ENCODE measurements at places on chromosomes 16 and 17.

GRCh38 chr16:56932721-56933619 lies 1.0 kb downstream of the HERPUD1 start:
- DNase-seq = peak; percentile 76

- no peak for DNase-seq
Observed at GRCh38 chr17:74971842-74972106, 785 bp downstream of the HID1 start.

- DNase-seq = no peak
Observed at GRCh38 chr17:29787995-29788394, 142.0 kb downstream of the SSH2 start.

GRCh38 chr16:75746359-75746758 lies 20.1 kb upstream of the CPHXL start:
- DNase-seq = no peak

GRCh38 chr17:64151016-64151368 lies 21.0 kb upstream of the ERN1 start:
- DNase-seq = no peak

DNA sequence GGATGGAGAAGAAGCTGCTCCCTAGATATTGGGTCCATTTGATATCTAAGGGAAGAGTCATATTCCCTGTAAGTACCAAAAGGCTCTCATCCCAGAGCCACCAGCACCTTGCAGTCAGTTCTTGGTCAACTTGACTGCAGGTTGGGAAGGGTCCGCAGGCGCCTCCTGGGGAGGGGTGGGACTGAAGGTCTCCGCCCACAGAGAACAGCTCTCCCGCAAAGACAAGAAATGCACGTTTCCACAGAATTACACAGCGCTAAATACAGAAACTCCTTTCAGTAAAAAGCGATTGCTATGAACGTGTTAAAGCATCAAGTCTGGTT lies 864 bp upstream of the CTCF start:
- no peak for DNase-seq

DNA sequence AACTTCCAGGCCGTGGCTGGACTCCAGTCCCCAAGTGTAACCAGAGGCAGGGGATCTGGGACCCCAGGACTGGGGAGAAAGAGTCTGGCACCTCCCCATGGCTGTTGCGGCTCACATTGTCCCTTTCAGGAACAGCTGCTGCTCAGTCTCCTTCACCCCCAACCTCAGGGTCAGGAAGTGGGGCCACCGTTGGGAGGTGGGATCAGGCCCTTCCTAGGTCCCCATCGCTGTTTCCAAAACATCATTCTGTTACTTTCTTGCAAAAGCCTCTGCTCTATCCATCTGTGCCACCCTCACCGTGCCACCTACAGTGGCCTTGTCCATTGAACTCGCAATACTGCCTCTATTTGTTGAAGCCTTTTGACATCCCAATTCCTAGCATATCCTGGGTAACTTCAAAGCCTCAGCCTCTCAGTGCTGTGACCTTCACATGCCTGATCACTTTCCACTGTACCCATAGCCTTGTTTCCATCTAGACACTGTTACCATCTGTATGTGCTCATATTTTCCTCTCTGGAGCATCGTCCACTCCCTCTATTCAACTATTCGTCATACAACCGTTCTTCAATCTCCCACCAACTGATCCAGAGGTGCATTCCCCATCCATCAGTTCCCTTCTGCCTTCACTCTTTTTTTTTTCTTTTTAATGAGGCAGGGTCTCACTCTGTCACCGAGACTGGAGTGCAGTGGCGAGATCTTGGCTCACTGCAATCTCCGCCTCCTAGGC lies 15.0 kb upstream of the SRCIN1 start:
- DNase-seq = no peak

DNA sequence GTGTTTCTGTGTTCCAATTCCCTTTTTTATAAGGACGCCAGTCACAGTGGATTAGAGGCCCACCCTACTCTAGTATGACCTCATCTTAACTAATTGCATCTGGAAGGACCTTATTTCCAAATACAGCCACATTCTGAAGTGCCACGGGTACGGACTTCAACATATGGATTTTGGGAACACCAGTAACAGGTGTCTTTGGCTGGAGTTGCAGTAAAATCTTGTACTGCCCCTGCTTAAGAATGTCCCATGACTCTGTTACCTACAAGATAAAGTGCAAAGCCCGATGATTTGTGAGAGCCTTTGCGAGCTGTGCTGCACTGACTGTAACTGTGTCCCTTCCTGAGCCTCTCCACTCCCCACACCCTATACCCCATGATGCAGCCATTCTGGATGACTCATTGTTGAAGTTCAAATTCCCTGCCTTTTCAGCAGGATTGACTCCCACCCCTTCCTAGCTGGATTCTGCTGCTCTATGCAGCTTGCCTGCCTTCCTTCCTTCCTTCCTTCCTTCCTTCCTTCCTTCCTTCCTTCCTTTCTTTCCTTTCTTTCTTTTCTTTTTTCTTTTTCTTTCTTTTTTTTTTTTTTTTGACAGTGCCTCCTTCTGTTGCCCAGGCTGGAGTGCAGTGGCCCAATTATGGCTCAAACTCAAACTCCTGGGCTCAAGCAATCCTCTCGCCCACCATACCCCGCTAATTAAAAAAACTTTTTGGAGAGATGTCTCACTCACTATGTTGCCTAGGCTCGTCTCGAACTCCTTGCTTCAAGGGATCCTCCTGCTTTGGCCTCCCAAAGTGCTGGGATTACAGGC lies 2.1 kb downstream of the HCRT start:
- DNase-seq = no peak

DNA sequence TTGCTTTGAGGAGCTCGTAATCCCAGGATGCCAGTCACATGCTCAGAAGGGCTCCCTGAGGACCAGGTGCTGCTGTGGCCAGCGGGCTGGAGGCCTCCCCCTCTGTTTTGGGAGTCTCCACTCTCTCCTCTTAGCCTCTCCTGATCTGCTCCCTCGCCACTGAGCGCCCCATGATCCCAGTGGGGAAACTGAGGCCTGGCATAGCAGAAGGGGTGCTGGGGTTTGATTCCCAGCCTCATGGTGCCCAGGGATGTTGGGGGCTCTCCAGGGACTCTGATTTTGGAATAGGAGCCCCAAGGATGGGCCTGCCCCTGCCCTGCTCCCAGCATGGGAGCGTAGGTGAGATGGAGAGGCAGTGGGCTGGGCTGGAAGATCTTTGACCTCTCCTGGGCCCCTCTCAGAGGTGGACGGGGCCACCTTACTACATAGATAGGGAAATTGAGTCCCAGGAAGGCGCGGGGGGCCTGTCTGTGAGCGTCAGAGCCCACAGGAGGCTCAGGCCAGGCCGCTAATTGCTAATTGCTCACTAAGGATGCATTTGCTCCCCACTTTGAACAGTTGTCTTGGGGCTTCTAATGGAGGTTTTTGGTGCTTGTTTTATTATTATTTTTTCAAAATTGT lies 525 bp upstream of the ADCY7 start:
- DNase-seq = no peak

DNA sequence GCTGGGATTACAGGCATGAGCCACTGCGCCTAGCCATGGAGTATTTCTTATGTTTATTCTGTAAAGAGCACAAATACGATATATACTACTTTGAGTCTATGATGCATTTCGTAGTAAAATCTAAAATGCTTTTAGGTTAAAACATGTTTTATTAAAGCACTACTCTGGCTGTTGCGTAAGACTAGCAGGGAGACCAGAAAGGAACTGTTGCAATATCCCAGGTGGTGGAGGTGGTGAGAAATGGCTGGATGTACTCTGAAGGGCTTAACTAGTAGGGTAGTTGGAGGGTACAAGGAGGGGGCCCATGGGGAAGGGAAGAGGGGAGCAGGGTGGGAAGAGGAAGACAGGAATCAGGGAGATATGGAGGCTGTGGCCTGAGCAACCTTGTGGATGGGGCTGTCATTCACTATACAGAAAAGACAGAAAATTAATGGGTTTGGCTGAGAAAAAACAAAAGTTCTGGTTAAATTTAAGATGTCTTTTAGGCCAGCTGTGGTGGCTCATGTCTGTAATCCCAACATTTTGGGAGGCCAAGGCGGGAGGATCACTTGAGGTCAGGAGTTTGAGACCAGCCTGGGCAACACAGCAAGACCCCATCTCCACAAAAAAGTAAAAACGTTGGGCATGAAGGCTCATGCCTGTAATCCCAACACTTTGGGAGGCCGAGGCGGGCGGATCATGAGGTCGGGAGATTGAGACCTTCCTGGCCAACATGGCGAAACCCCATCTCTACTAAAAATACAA lies 35.8 kb downstream of the ST3GAL2 start:
- DNase-seq = no peak

DNA sequence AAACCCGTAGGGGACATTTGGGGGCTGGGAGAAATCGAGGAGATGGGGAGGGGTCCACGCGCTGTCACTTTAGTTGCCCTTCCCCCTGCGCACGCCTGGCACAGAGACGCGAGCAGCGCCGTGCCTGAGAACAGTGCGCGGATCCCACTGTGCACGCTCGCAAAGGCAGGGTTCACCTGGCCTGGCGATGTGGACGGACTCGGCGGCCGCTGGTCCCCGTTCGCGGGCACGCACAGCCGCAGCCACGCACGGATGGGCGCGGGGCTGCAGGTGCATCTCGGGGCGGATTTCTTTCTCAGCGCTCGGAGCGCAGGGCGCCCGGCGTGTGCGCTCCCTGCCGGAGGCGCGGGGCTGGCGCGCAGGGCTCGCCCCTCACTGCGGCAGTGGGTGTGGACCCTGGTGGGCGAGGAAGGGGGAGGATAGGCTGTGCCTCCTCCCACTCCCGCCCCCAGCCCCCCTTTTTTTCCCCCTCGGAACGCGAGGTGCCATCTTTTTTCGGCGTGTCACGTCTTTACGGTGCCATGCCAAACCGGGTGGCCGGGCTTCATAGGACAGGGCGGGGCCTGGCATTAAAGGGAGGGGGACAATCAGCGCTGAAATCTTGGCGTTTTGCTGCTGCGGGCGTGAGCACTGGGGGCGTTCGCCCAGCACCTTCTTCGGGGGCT lies 1.1 kb downstream of the MAPT start:
- DNase-seq = peak; percentile 47

- DNase-seq = no peak
Observed at GRCh38 chr16:58507195-58507962, 7.4 kb downstream of the NDRG4 start.

- DNase-seq = no peak
Observed at GRCh38 chr17:82110298-82110697, 12.3 kb upstream of the FASN start.

DNA sequence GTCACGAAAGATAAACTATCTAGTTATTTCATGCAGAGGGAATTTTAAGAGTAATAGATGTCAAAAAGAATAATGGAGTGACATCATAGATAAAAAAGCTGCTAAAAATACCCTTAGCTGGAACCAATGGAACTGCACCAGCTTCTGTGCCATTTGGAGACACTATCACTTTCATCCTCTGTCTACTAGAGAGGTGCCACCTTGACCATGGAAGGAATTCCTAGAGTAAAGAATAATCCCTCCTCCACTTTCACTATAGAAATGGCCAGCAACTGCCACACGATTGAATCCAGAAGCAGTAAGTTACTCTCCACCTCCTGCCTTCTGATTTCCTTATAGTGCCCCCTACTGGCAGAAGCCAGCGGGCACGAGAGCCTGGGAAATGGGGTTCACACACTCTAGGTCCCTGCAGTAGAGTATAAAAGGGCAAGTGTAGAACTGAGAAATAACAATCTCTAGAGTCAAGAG lies 2.8 kb upstream of the ALDH3A2 start:
- DNase-seq = peak; percentile 73

GRCh38 chr16:2260250-2260649 lies 7.7 kb downstream of the RNPS1 start:
- no peak for DNase-seq

GRCh38 chr17:17042384-17042736 lies at the start of gene MPRIP:
Gene MPRIP, plus strand, starts transcription at chr17:17042457. Its CDS starts 392 bp downstream, at chr17:17042849.
- DNase-seq = no peak

GRCh38 chr16:48164907-48165715 lies 9.3 kb upstream of the ABCC12 start:
- peak; percentile 67 for DNase-seq

GRCh38 chr17:17191346-17191792 lies 14.8 kb downstream of the PLD6 start:
- no peak for DNase-seq

DNA sequence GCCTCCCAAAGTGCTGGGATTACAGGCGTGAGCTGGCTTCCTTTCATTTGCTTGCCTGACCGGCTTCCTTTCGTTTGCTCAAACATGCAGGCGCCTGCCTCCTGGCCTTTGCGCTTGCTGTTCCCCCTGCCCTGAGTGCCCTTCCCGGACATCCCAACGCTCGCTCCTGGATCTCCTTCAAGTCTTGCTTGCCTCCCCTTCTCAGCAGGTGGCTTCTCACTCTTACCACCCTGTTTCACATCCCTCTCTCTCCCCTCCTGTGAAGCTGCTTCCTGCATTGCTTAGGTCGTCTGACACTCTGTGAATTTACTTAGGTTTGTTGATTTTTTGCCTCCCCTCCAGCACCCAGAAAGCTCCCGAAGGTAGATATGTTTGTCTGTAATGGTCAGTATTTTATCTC lies 25.6 kb upstream of the NDRG4 start:
- no peak for DNase-seq

DNA sequence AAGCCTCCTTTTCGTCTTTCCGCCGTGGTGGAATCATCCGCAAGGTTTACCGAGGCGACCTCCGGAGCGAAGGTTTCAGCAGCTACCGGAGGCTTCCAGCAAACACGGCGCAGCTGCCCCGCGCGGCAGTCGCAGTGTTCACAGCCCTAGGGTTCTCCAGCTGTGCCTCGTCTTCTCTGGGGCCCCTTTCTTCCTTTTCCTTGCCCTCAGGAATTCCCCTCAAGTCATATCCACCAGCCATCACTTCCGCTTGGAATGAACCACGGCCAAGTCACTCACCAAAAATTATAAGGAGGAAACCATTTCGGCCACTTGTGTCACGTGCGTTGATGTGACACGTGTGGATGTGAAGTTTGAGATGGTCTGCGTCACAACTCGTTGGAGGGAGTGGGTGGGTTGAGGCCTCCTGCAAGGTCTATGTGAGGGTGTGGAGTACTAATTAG lies 636 bp upstream of the ERN1 start:
- DNase-seq = no peak

- no peak for DNase-seq
Observed at GRCh38 chr16:17037499-17037898, 433.3 kb downstream of the XYLT1 start.

- no peak for DNase-seq
Observed at GRCh38 chr17:68296217-68297191, 5.2 kb downstream of the ARSG start.

DNA sequence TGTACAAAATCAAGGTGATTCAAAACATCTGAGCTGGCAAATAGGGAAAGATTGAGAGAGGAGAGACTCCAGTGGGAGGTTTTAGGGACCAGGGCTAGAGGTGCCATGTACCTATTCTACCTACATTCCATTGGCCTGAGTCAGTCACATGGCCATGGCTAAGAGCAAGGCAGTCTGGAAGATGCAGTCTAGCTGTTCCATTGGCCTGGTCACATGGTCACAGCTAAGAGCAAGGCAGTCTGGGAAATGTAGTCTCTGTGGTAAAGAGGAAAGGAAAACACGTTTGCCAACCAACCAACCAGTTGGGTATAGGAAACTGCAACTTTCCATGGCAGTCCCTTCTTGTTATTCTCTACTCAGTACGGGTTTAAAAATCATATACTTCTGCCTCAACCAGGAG lies 369.1 kb downstream of the XYLT1 start:
- DNase-seq = no peak

- no peak for DNase-seq
Observed at GRCh38 chr17:74015990-74016389, 187.5 kb upstream of the RPL38 start.

Data from midbrain (tissue), 1 donor.